ENCODE measurements at places on chromosomes 11 and 22.

DNA sequence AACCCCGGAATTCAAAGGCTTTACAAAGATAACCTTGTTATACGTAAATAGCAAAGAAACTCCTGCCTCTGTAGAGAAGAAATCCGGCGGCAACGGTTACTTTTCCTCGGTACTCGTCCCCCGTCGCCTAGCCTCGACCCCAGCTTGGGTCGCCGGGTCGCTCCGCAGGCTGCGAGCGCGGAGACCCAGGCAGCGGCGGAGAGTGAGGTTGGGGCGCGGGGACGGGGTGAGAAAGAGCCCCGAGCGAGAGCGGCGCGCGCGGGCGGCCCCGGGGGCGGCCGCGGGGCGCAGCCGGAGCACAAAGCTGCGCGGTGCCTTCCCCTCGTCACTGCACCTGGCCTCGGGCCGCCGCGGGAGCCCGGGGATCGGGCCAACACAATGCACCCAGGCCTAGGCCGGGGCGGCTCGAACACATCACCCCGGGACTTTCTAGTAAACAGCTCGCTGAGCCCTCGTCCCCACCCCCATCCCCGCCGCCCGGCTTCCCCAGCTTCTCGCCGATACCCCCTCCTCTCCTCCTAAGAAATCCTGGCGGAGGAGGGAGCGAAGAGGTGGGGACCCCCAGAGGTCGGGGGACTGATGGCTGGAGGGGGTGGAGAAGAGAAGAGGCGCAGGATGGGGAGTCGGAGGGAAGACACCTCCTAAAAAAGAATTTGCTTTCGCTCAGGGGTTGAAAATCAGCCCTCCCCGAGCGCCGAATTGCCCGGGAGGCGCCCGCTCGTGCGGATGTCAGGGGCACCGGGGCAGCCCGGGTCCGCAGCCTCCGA is 845 bp downstream of the MPPED2 start:
- no peak for DNase-seq

- no peak for DNase-seq
These were observed 123.3 kb downstream of the FCHSD2 start for GRCh38 chr11:73018856-73019255.

DNA sequence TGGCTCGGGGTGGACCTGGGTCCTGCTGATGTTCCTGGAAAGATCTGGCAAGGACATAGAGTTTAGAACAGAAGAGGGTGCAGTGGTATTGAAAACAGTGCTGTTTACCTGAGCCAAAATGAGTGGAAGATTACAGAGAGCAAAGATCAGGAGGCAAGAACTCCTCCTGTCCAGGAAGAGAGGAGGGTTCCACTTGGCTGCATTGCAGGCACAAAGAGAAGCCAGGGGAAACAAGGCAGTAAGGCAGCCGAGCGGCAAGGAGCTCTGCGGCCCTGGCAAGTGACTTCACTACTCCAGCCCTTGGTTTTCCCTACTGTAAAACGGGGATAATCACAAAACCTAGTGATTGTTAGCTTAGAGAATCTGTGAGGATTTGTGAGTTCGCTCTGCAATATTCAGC is 3.7 kb upstream of the PACSIN2 start:
- no peak for DNase-seq

DNA sequence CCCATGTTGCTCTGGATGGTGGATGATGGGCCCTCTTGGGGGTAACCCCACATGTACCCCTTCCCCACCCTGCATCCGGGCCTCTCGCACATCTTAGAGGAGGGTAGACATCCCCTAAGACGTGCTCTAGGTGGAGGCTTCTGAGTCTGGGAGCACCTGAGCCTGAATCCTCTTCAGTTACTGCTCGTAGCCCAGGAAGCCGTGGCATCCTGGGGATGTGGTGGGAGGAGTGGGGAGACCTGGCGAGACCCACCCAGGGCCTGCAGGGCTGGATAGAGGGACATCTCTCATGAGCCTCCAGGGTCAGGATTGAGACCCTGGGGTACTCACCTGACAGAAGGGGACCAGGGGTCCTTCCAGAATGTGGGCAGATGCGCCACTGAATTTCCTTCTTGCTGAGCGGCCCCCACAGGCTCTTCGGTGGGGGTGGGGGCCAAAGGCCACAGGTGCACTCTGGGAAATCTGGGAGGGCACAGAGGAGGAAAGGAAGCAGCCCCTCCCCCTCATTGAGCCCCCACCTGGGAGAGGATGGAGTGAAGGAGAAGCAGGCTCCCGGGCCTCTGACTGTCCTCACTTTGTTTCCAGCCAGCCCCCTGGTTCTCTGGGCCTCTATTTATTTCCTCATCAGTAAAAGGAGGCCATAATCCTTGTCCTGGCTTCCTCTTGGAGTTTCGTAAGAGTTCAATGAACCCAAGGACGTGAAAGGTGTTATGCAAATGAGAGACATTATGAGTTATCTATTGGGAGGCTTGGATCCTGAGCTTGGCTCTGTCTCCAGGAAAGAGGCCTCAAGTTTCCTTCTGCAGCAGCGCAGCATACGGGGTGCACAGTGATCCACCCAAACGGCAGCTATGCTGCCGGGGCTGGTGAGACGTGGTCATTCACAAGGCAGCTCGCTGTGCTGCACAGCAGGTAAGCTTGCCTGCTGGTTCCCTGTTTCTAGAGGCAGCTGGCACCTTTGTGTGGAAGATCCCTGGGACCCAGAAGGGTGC is 31.2 kb downstream of the KCNJ4 start:
- DNase-seq, result no peak

DNA sequence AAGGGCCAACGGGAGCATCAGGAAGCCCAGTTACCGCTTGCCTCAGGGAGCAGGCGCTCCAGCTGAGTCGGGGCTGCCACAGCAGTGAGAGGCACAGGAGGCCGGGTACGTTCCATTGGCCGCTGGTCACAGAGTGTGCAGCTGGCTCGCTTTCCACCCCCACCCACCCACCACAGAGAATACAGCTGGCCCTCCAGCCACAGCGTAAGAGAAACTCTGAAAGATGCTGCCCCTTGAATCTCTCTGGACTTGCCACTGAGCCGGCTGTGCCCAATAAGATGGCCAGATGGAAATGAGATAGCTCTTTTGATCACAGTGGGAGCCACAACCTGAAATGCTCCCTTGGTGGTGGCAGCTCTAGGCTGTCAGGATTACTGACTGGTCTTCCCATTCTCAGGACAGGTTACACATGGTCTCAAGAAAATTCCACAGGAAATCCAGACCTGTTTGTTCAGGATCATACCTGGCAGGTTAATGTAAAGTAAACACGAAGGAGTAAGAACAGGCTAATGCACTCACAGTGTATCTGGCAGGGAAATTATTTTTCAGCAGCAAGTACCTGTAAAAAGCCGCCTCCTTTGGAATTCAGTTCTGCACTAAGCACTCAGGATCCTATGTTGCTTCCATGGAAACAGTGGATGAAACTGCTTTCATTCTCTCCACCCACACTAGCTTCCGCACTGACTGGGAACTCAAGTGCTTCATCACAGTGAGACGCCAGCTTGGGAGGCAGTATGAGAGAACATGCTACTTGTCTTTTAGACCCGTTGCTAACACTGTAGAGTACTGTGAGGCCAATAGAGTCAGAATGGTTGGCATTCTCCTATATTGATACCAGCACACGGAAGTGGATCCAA is 16.5 kb downstream of the SIAE start:
- no peak for DNase-seq

GRCh38 chr22:32413719-32414118 is 1.7 kb upstream of the RTCB start:
- DNase-seq, result peak; percentile 33

DNA sequence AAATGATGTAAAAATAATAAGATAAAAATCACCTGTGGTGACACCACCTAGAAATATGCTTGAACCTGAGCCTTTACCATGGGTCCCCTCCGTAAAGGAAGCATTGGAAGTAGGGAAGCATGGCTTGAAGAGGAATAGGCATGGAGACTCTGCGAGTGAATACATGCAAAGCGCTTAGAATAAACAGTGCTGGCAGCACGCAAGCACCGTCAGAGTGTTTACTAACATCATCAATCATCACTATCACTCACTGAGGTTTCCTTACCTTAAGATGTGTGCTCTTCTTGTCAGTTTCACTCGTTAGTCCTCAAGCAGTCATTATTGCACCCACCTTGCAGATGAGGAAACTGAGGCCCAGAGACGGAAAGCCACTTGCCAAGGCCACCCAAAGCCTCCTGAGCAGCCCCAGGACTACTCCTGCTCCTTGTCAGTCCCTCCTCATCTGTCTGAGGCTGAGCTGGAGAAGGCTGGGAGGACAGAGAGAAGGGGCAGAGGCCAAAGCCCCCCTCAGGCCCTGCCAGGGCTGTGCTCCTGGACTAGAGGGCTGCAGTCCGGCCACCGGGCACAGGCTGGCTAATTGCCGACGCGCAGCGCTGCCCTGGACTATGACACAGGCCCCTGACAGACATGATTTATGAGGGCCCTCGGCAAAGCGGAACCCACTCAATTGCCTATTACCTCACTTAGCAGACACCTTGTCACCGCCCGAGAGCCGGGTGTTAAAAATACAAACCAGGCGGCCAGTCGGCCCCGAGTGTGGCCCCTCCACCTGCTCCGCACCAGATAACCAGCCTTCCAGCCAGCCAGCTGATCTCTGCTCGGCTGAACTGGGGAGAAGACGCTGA is 168.9 kb downstream of the MN1 start:
- DNase-seq, result no peak

GRCh38 chr11:73333640-73334383 is 25.7 kb downstream of the ARHGEF17 start:
- DNase-seq, result no peak

- DNase-seq, result no peak
These were observed 766 bp downstream of the APOL2 start for GRCh38 chr22:36238373-36239149.

DNA sequence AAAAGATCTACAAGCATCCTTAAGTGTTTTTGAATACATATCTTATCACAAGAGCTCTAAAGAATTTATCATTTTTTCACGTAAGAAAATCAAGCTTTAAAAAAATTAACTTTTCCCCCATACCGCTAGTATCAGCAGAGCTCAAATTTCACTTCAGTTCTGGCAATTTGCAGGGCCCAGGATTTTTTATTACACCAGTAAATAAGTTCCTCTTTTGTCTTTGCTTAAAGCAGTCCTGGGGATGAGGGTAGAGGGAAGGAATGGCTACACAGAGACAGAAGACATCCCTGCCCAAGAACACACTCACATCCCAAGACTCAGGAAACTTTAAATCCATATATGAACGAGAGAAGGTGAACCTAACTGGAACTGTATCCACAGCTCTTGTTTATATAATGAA is 22.6 kb upstream of the SORL1 start:
- no peak for DNase-seq

DNA sequence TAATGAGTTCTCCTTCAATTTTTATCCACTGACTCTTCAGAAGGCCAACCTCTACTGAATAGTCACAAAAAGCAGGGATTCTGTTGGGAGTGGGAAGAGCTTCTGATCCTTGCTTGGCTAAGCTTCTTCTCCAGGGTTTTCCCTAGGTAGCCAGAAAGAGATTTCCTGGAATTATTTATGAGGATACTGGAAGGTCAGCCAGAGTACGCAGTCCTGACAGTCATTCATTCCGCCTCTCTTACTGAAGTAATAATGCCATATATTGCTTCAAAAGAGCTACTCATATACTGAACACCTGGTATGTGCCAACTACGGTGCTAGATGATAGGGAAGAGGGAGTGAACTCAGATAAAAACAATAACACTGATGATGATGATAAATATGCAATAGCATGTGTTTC is 116.1 kb downstream of the CCDC34 start:
- DNase-seq, result no peak

GRCh38 chr22:47290706-47291430 is 528.4 kb downstream of the TBC1D22A start:
- no peak for DNase-seq

- peak; percentile 75 for DNase-seq
These were observed 7.2 kb upstream of the NIPSNAP1 start for GRCh38 chr22:29587938-29588699.

DNA sequence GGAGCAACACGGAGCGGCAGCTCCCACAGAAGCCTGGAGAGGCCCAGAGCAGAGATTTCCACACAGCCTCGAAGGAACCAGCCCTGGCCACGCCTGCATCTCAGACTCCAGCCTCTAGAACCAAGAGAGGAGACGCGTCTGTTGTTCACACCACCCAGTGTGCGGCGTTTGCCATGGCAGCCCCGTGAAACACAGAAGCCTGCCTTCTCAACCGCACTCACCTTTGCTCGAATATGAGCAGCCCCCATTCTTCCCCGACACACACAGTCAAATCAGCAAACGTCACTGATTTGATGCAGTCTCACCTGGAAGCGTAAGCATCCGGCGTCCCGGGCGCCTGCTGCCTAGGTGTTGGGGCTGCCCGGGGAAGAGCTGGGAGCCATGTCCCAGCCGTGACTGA is 14.2 kb upstream of the TALDO1 start:
- DNase-seq, result no peak

GRCh38 chr22:42437488-42438292 is 5.5 kb upstream of the NFAM1 start:
- peak; percentile 17 for DNase-seq

DNA sequence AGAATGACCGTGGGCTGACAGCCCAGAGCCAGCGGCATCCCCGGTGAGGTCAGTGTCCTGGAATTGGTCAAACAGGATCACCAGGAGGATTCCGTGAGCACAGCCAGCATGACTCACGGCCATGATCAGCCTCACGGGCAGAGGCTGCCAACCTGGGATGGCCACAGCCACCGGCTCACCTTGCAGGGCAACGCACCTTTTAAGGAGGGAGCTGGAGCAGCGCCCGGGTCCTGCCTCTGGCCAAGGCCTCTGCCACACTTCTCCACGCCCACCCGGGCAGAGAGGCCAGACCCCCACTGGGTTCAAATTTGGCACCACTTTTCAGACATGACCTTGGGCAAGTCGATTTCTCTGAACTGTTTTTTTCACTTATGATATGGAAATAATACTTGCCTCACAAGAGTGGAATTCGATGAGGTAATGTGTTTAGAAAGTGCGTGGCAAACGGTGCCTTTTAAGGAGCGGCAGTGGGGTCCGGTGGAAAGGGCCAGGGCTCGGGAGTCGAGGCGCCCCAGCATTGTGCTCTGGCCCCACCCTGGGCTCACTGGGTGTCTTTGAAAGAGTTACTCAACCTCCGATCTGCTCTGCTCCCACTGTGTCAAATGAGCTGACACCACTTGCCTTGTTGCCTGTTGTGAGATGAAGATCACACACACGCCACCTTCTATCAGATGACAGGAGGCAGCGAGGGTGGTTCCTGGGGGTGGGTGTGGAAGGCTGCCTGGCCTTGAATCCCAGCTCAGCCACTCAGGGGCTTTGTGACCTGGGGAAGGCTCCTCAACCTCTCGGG is 16.0 kb downstream of the TXN2 start:
- DNase-seq, result peak; percentile 92

GRCh38 chr11:35146074-35146521 is 7.1 kb downstream of the CD44 start:
- DNase-seq, result no peak

DNA sequence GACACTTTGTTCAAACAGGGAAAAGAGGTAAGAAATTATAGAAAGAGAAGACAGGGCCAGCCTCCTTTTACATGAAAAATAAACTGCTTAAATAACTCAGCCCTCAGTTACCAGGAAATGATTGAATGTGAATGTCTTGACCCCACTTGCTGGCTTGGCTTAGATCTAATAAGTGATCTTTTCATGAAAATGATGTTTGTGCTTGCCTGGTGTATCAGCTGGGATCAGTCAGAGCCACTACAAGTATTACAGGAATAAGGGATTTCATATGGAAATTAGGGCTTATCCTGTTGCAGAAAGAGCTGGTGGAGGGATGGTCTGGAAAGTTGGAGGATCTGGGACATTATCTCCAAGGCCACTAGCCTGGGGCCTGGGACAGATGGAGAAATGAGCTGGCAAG is 51.8 kb downstream of the COMMD9 start:
- DNase-seq, result no peak
